ENCODE measurements at places on chromosomes 13 and 19.

- DNase-seq = no peak
Observed at GRCh38 chr19:23311551-23311950, 61.4 kb upstream of the ZNF724 start.

- DNase-seq = no peak
Observed at GRCh38 chr13:110625771-110626321, 10.5 kb downstream of the NAXD start.

DNA sequence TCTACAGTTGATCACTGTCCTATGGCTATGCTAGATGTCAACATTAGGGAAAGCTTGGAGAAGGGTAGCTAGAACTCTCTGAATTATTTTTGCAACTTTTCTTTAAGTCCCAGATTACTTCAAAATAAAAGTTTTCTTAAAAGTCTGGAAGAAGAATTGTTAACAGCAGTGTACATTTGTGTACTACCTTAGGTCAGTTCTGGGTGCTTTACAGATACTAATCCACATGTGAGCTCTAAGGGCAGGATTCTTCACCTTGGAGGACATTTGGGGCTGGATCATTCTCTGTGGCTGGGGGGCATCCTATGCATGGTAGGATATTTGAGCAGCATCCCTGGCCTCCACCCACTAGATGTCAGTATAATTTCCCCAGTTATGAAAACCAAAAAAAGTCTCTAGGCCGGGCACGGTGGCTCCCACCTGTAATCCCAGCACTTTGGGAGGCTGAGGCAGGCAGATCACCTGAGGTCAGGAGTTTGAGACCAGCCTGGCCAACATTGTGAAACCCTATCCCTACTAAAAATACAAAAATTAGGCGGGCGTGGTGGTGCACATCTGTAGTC is 2.8 kb downstream of the BRME1 start:
- DNase-seq = no peak

GRCh38 chr19:55119053-55119452 is 1.6 kb upstream of the PPP1R12C start:
- DNase-seq = no peak

DNA sequence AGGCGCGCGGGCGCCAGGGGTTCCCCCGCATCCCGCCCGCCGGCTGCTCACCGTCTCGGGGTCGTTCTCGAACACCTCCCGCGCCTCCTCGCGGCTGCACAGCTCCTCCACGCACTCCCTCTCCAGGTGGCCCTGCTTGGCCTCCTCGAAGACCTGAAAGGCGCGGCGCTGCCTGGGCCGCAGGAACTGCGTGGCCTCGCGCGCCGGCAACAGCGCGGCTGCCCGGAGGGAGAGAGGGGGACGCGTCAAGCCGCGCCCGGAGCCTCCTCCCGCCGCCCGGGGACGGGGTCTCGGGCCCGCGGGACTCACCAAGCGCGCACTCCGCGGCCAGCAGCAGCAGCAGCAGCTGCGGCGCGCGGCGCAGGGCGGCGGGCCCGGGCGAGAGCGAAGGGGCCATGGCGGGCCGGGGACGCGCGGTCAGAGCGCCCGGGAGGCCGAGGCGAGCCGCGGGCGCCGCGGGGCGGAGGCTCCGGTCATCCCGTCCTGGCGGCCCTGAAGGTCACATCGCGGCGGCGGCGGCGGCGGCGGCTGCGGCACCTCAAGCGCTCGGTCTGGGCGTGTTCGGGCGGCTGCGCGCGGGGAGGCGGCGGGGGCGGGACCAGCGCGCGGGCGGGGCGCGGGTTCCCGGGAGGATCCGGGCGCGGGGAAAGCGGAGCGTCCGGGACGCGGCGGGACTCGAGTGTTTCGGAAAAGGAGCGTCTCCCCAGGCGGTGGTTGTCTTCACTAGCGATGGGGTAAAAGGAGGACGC is at the start of gene GAS6:
TSS of gene GAS6 (minus strand) at position 553 of the 749 bp plus-strand sequence. CDS start at position 397, 156 bp downstream.
- DNase-seq = no peak

GRCh38 chr19:33437821-33438671 is 64.5 kb downstream of the CEBPG start:
- no peak for DNase-seq

- no peak for DNase-seq
Observed at GRCh38 chr13:44003481-44003880, 123.8 kb downstream of the LACC1 start.

DNA sequence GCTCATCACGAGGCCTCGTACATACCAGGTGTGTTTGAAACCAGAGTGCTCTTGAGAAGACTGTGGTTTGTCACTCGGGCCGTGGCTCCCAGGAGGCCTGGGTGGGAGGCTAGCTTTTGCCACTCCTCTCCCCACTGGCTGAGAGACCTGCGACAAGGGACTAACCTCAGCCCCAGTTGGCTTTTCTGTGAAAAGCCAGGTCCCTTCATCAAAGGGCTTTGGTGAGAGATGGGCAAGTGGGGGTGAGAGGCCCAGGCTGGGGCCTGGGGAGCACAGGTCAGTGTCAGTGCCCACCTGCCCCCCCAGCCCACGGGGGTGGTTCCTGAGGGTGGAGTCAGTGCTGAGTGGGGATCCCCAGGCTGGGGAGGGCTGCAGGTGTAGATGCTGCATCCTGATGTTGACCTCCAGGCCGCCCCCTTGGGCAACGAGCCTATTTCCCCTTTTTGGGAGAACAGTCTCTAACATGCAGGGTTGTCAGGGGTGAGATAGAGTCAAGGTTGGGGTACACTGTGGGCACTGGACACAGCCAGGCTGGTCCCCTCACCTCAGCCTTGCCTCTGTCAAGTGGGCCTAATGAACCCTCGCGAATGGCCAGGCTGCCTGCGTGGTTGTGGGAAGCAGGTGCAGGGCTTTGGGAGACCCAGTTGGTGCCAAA is 661 bp downstream of the KCNJ14 start:
- DNase-seq = no peak

DNA sequence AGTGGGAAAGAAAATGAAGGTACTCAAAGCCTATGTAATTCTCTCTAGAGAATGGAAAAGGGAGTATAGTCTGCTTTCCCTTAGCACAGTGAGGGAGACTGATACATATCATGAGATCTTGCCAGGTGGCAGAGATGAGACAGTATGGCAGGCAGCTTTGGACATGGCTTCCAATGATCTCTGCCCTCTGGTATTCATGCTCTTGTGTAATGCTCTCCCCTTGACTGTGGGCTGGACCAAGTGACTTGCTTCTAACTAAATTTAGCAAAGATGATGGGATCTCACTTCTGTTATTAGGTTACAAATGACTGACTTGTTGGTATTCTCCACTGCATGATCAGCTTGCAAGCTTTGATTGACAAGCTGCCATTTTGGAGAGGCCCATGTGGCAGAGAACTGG is 10.2 kb downstream of the ZNF132 start:
- DNase-seq = no peak

GRCh38 chr19:41308450-41309179 is 1.4 kb upstream of the CCDC97 start:
- DNase-seq = no peak

DNA sequence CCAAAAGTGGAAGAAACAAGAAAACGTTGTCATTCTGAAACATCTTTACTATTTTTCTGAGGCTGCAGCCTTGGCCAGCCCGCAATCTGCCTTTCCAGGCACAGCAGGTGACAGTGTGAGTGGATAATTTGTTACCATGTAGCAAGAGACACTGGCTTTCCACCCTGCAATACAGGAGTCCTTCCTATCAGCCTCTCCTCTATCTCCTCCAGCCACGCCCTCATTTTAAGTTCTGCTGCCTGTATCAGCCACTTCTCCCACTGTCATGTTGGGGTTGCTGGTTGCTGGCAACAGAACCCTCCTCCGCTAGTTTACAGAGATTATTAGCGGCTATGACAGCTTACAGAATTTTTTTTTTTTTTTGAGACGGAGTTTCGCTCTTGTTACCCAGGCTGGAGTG is 7.7 kb upstream of the LGALS7 start:
- DNase-seq = no peak

DNA sequence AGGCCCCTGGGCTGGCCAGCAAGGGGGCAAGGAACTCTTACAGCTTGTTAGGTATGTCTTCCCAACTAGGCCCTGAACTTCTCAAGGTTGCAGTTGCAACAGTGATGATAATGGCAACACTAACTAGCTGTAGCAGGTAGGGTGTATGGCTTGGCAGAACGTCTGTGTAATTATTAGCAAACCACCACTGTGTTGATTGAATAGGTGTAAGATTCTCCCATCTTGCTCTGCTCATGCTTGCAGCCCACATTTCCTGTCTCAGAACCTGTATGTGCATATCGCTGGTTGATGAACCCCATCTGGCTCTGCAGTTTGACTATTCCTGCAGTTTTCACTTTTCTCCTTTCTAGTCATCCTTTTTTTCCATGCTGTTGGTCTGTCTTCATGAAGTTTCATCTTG is 178.8 kb downstream of the KATNAL1 start:
- no peak for DNase-seq

GRCh38 chr13:30110301-30111070 is 196.9 kb downstream of the KATNAL1 start:
- DNase-seq = no peak

DNA sequence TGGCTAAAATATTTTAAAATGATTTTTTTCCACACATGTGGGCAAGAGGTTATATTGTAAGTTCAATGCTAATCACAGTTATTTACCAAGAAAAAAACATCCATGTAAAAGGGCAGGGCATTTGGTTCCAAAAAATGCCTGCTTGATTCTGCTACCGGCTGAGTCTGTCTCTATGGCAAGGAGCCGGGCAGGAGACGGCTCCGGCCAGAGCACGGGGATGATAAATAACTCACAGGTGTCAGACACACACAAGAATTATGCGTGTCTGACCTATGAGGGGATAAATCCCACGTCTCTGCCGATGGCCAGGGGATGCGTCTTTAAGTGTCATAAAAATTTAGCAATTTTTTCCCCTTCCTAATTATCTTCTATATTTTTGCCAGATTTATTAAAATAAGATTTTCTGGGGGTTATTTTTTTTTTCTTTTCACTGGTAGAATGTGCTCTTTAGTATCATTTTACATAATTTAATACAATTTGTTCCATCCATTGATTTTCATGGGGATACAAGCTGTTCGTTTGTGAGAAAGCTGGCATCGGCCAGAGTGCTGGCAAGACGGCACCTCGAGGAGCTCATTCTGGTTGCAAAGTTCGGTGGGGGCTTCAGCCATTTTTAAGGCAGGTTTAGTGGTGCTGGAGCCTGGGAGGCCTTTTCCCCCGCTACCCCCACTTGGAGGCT is 253.9 kb downstream of the ZNF536 start:
- no peak for DNase-seq

- DNase-seq = no peak
Observed at GRCh38 chr13:105595471-105595870, 940.0 kb downstream of the EFNB2 start.

DNA sequence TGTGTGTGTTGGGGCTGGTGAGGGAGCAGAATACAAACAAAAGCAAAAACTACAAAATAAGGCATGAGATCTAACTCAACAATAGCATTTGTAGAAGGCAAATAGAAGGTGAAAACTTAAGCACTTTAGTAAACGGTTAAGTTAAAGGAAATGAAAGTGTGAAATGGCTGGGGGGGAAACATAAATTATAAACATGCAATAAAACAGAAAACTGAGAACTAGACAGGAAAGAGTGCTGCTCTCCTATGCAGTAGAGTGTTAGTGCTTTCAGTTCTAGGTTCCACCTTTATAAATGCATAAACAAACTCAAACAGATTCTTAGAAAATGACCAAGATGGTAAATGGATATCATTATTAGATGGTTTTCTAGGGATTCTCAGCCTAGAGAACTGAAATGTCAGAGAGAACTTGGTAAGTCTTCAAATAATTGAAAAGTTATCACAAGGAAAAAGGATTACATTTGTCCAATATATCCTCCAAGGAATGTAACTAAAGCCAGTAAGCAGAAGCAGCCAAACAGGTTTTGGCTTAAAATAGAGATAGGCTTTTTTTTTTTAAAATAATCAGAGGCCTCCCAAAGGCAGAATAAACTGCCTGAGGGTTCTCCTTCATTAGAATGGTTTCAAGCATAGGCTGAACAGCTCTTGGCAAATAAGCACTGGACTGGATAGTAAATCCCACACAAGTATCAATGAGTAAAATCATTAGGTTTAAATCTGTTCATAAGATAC is 23.3 kb downstream of the RBM26 start:
- no peak for DNase-seq

GRCh38 chr19:52600639-52601024 is 30.5 kb downstream of the ZNF701 start:
- no peak for DNase-seq

DNA sequence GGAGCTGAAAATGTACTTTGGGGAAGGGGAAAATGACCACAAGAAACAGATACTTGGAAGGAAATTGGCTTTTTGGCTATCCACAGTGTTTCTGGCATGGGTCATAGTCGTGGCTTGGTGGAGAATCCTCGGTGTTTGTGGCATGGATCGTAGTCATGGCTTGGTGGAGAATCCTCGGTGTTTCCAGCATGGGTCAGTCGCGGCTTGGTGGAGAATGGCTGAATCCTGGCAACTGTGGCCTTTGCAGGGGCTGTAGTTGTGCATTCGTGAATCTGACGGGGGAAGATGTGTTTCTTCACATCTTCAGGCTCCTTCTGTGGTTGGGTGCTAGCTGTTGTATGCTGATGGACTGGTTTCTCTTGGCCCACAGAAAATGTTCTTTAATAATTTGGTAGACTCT is 61.7 kb upstream of the MCF2L start:
- DNase-seq = no peak

DNA sequence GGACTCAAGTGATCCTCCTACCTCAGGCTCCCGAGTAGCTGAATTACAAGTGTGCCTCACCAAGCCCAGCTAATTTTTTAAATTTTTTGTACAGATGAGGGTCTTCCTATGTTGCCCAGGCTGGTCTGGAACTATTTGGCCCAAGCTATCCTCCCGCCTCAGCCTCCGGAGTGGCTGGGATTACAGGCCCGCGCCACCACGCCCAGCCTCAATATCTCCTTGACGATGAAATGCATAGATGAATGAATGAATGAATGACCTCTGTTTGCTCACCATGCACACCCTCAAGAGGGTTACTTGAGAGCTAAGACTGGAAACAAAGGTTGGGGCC is 14.9 kb upstream of the AP1M2 start:
- no peak for DNase-seq

DNA sequence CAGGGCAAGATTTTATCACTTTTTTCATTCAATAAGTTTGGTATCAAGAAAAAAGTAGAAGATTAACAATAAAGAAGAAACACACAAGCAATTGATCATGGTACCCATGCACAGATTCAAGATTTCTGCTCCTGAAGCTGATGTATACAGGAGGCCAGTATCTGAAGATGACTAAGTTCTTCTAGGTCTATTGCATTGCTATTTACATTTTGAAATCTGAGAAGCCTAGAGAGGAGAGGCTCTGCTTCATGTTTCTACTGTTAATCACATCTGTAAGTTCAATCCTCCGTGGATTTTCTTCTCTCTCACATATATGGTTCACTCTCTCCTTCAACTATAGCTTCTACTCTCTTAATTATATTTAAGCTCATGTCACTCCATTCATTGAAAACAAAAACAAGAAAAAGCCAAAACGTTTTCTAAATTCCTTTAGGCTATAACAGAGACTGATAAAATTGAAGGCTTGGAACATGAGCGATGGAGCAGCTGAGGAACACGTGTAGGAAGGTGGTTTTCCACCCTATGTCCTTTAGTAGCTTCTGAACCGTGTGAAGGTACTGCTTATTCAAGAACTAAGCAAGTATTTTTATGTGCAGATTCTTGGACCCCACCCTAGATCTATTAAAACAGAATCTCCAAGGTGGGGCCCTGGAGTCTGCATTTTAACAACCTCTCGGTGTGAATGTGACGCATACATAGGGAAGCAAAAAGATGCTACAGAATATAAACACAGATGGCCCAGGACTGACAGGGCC is 198.2 kb downstream of the EFNB2 start:
- no peak for DNase-seq

Measured in NCI-H187 treated with DMSO at 0.1 percent for 48 hours (cell line).